Smooth muscle cell of bladder (primary cell): ENCODE measurements at places on chromosomes 12 and 14. TPM values are rescaled to one million over a fixed set of nuclear protein-coding genes. Genes with fewer than 3 reads are reported as not detected.

The DNAJC22 gene
- total RNA-seq: 1.8 and 6.0 TPM in 2 replicates

The LRP1-AS gene
- total RNA-seq: not detected in 2 replicates

The TSPAN19 gene
- total RNA-seq: not detected in 2 replicates

The PIANP gene
- 0.09 TPM in 1 of 2 replicates, not detected in the other for total RNA-seq

The CCDC38 gene
- total RNA-seq: not detected in 2 replicates

The TEX52 gene
- total RNA-seq: not detected in 2 replicates

The BHLHE41 gene
- 0.43 and 2.5 TPM in 2 replicates for total RNA-seq

The TAS2R19 gene
- total RNA-seq: 4.0 and 4.1 TPM in 2 replicates

The C12orf50 gene
- total RNA-seq: under 0.01 TPM in 1 of 2 replicates, not detected in the other

The AMDHD1 gene
- total RNA-seq: 0.14 and 0.37 TPM in 2 replicates

The NELL2 gene
- total RNA-seq: not detected in 2 replicates

The DICER1 gene
- total RNA-seq: 25.1 and 32.1 TPM in 2 replicates

The NPAS3 gene
- total RNA-seq: 0.28 and 0.83 TPM in 2 replicates

The NTS gene
- total RNA-seq: 2.3 and 6.0 TPM in 2 replicates

The IL26 gene
- total RNA-seq: not detected in 2 replicates

The FLVCR2 gene
- total RNA-seq: 0.71 and 0.92 TPM in 2 replicates

The GLIPR1L1 gene
- not detected in 2 replicates for total RNA-seq

The SMCO3 gene
- total RNA-seq: 0.71 and 0.92 TPM in 2 replicates

The SYCP3 gene
- 0.14 and 0.46 TPM in 2 replicates for total RNA-seq

The CARMIL3 gene
- total RNA-seq: under 0.01 TPM in 2 replicates

The CIDEB gene
- 1.00 and 1.8 TPM in 2 replicates for total RNA-seq

The PHLDA1 gene
- total RNA-seq: 39.1 and 40.9 TPM in 2 replicates

The KLRG1 gene
- 0.28 and 0.65 TPM in 2 replicates for total RNA-seq

The PRIM1 gene
- total RNA-seq: 2.7 and 3.8 TPM in 2 replicates

The SLC25A47 gene
- not detected in 2 replicates for total RNA-seq

The CLEC4D gene
- not detected in 2 replicates for total RNA-seq

The CCDC175 gene
- not detected in 2 replicates for total RNA-seq

The CYP27B1 gene
- total RNA-seq: 0.14 and 0.28 TPM in 2 replicates

The INF2 gene
- total RNA-seq: 20.2 and 20.8 TPM in 2 replicates

The RTL1 gene
- not detected in 2 replicates for total RNA-seq

The KRT83 gene
- 0.14 TPM in 1 of 2 replicates, not detected in the other for total RNA-seq

The PRB2 gene
- total RNA-seq: not detected in 2 replicates

The ACRBP gene
- total RNA-seq: 0.28 and 0.37 TPM in 2 replicates
